ENCODE measurements at places on chromosomes 1 and 21. TPM values are rescaled to one million over a fixed set of nuclear protein-coding genes. Genes with fewer than 3 reads are reported as not detected.

The SNX7 gene
- 24.9 TPM for total RNA-seq

The CTH gene
- total RNA-seq: 1.2 TPM

The HMGCS2 gene
- total RNA-seq: not detected

The KIAA1614 gene
- total RNA-seq: 1.2 TPM

The SMG7 gene
- 40.8 TPM for total RNA-seq

The TPTE gene
- not detected for total RNA-seq

The LEFTY2 gene
- total RNA-seq: not detected

The SPRR2F gene
- total RNA-seq: not detected

The DIO1 gene
- not detected for total RNA-seq

The PIK3C2B gene
- total RNA-seq: 9.8 TPM

The SPATA45 gene
- total RNA-seq: 0.42 TPM

The KLHDC9 gene
- 1.5 TPM for total RNA-seq

The TSPAN1 gene
- total RNA-seq: 2.6 TPM

The AVPR1B gene
- total RNA-seq: not detected

The NBPF6 gene
- total RNA-seq: not detected

The KCNT2 gene
- 0.07 TPM for total RNA-seq

The FHAD1 gene
- 0.54 TPM for total RNA-seq

The SMIM11 gene
- total RNA-seq: 5.0 TPM

The CFAP74 gene
- total RNA-seq: 0.08 TPM

The PDE9A gene
- total RNA-seq: 1.0 TPM

Data from A549 treated with dexamethasone at 1 μM for 4 hours (cell line).